ENCODE measurements at places on chromosomes 6 and 20. TPM values are rescaled to one million over a fixed set of nuclear protein-coding genes. Genes with fewer than 3 reads are reported as not detected.

GABRR1 gene
- total RNA-seq: not detected

STX11 gene
- 1.5 TPM for total RNA-seq

CLPSL2 gene
- total RNA-seq: not detected

TUBB2B gene
- total RNA-seq: 2.7 TPM

WFDC10B gene
- not detected for total RNA-seq

CLDN20 gene
- not detected for total RNA-seq

All from subcutaneous preadipocyte (primary cell).